ENCODE measurements at places on chromosomes 11 and 22.
A peak's percentile ranks its signal among the peaks of the same experiment; 100 is the strongest.

DNA sequence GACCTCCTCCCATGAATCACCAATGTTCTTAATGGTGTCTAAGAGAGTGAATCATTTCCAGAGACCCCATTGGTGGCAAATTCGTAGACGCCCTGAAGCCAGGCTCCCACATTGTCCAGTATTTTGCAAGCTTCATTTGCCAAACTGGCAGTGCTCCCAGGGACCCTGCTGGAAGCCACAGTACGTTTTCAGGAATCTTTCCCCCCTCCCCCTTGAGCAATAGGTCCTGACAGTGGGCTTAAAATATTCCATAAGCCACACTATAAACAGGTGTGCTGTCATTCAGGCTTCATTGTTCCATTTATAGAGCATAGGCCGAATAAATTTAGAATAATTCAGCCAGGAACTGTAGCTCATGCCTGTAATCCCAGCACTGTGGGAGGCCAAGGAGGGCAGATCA, 125.3 kb downstream of the MORC2 start:
- DNase-seq, result no peak

DNA sequence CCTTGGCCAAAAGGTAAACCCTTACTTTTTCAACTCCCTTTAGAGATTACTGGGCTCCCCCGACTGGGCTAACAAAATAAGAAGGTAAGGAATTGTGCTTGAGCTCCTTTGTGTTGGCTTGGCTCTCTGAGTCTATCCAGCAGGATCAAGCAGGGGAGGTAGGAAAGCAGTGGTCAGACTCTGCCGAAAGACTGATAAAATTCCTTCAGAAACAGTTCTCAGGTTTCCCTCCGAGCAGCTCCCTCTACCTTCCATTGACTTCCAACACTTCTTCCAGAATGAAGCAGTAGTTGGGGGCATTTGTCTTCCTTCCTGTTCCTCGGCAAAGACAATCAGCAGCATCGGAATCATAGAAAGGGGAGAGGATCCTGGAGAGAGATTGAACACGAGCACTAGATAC, 16.1 kb upstream of the CARD18 start:
- no peak for DNase-seq

DNA sequence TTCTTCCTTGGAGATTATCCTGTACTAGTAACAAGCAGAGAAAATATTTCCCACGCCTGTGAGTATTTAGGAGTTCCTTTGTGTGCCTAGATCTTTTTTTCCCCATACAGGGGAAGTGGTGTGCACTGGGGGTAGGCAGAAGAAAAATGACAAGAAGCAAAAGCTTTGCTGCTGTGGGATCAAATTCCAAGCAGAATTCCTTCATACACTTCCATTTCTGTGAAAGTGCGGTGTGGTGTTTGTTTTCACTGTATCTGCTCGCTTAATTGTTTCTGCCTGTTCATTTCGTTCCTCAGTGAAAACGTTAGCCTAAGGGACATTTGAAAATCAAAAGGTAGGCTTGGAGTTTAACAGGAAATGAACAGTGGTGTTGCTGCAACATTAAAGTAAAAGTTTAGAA, 47.9 kb downstream of the BLID start:
- peak; percentile 72 for DNase-seq

GRCh38 chr11:111417011-111417765, 38.1 kb upstream of the POU2AF1 start:
- DNase-seq, result no peak

DNA sequence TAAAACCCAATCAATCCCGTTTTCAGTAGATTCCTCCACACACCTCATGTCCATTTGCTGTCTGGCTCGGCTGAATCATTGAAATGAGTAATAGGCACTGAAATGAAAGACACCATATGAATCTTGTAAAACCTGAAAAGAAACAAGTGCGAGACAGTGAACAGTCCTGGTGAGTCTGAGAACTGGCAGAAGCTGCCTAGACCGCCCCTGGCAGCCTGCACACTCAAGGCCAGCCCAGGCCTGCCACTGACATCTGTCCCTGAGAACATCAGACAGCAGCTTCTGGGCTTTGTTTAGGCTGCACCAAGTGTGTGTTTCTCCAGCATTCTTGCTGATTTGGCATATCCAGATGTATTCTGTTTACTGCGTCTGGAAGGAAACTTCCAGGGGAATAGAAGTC, 44.8 kb downstream of the ENDOD1 start:
- DNase-seq, result peak; percentile 65

- DNase-seq, result no peak
These were observed 10.7 kb upstream of the MAPK11 start for GRCh38 chr22:50280708-50281383.

- DNase-seq, result no peak
These were observed 433.7 kb downstream of the ETS1 start for GRCh38 chr11:128153697-128154048.

- DNase-seq, result peak; percentile 44
These were observed 24.8 kb upstream of the TTC12 start for GRCh38 chr11:113289431-113290187.

DNA sequence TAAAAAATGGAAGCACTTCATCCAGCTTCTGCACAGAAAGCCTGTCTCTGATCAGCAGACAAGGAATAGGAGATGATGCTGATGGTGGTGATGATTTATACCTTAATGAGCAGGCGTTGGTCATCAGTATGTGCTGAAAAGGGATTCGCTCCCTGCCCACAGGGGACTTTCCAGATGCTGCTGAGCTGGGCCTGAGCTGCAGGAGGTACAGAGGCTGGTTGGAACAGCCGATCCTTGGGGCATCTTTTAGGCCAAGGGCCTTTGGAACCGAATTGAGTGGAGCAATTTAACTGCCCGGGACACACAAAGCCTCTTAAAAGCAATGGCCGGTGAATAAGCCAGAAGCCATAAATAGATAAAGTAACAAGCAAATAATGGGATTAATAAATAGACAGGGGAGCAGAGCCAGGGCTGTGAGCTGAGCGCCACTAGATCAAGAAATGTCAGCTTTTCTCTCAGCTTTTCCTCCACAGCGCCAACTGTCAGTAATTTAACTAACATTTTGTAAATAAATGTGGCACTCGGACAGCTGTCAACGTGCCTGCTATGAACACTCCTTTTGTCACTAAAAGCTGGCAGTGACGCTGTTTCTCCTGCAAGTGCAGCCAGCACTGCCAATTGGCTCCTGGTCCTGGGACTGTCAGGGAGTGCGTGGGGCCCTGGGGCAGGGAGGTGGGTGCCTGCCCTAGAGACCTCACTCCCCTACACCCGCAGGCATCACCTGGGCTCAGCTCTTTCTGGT, 562.3 kb downstream of the NTM start:
- DNase-seq, result no peak

DNA sequence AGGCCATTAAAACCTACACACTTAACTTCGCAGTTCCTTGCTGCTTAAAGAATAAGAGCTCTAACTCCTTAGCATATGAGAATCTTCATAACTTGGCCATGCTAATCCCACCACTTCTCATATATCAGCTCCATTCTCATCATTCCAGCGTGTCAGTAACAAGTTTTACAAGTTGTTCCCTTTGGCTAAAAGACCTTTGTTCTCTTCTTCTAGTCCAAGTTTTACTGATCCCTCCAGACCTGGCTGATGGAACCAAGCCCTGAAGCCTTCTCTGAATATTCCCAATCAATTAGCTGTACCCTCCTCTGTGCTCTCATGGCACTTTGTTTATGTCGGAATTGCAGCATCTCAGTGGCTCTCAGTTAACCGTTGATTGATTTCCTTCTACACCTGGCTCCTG, 35.8 kb downstream of the GAB2 start:
- peak; percentile 30 for DNase-seq

DNA sequence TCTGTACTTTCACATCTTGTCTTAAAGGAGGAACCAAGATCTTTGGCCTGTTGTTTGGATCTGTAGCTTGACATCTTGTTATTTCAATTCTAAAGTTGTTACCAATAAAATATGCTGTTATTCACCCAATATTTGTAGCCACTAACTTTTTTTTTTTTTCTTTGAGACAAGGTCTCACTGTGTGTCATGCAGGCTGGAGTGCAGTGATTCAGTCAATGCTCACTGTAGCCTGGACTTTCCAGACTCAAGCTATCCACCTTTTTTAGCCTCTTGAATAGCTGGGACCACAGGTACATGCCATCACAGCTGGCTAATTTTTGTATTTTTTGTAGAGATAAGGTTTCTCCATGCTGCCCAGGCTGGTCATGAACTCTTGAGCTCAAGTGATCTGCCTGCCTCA, 769.4 kb downstream of the DLG2 start:
- no peak for DNase-seq

DNA sequence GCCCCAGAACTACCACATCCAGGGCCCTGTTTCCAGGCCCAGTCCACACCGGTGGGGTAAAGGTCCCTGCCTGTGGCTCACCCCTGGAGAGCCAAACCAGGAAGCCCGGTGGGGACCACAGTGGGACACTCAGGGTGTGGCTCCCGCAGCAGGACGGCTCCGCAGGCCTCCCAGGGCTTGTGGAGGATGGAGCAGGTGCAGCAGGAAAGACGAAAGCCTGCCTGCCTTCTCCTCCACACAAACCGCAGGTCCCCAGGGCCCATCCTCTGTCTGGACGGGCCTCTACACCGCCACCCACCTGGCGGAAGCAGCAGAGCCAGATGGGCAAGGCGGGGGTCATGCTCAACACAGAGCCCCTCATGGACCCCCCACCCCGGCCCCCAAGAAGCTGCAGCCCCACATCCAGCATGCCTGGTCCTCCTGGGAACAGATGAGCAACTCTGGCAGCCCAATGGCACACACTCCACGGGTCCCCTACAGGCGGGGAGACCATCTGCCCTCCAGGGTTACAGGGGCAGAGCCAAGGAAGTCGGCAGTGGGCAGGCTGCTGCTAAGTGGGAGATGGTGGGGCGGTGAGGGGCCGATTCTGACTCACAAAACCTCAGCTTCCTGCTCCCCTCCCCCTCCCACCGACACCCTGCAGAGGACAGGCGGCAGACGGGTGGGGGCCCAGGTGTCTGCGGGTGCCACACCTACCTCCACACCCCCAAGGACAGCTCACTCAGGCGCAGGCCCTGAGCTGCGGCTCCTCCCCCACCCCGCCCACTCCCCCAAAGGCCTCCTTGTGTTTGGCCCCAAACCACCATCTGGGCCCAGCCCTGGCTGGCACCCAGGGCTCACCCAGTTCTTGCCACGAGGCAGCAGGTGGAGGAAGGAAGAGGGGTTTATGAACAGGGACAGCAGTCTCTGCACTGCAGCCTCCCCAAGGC, 5.2 kb downstream of the SBF1 start:
- DNase-seq, result peak; percentile 27

- DNase-seq, result no peak
These were observed 109.7 kb upstream of the TMEM45B start for GRCh38 chr11:129705933-129706332.

DNA sequence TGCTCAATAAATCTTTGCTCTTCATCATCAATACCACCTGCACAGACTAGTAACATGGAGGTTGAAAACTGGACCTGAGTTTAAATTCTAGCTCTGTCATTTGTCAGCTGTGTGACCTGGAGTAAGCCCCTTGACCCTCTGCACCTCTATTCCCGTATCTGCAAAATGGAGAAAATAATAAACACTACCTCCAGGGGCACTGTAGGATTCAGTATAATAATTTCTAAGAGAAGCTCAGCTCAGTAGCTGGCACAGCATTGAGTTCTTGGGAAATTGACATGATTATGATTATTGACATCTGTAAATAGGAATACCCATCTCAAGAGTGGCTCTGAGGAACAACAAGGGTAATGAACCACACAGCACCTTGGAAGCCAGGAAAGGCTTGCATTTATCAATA, 78.4 kb downstream of the MN1 start:
- DNase-seq, result no peak

- no peak for DNase-seq
These were observed 23.4 kb upstream of the SHISAL1 start for GRCh38 chr22:44335903-44336803.

DNA sequence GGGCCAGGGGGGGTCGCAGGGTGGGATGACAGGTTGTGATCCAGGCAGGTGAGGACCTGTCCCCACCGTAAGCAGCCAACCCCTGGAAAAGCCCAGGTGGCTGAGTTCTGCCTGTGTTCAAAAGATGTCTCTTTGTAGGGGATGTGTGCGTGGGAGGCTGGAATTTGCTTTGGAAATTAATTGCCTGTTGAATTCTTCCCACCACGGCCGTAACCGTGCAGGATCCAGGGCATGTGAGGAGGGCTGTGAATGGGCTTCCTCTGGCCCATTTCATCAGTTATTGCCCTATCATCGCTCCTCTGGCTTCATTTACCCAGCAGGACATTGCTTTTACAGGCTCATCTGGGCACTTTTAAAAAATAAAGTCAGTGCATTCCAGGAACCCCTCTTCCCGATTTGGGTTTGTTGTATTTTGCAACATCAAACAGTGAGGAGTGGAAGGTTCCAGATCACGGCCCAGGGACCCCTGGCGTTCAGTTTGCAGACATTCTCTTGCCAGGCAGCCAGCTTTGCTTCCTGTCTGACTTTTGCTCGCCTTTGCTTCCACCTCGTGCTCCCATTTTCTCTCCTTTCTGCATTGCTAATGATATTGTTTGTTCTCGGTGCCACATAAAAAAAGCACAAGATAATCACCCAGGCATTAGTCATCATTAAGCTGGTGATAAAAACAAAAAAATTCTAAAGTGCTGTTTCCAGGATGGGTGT, 1306.6 kb downstream of the BRD1 start:
- DNase-seq, result no peak

- DNase-seq, result no peak
These were observed at the start of gene MCAM for GRCh38 chr11:119316729-119317591. TSS of gene MCAM (minus strand) at chr11:119317130. CDS start at chr11:119317101, 29 bp downstream.

DNA sequence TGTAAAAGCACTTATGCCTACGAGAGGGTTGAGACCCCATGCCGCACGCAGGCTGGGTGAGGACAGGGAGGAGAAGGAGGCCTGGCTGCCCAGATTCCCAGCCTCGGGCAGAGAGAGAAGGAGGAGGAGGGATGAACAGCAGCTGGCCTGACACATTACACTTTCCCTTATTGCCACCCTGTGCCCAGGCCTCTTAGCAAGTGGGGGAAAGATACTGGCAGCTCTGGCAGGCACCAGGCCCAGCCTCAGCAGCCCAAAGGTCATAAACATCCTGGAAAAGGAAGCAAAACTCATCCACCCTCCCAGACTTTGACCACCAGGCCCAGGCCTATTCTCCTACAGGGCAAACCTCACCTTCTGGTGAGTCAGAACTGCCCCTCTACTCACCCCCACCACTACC, 4.7 kb downstream of the PLAAT3 start:
- DNase-seq, result no peak

DNA sequence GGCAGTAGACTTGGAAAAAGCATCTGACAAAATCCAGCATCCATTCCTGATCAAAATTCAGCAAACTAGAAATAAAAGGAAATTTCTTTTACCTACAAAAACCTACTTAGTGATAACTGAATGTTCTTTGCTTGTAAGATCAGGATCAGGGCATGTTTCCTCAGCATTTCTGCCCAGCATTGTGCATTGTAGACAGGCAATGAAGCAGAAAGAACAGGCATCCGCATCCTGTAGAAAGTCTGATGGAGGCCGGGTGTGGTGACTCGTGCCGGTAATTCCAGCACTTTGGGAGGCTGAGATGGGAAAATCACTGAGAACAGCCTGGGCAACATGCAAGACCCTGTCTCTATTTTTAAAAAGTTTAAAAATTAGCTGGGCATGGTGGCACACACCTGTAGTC, 32.5 kb upstream of the PANX2 start:
- no peak for DNase-seq

DNA sequence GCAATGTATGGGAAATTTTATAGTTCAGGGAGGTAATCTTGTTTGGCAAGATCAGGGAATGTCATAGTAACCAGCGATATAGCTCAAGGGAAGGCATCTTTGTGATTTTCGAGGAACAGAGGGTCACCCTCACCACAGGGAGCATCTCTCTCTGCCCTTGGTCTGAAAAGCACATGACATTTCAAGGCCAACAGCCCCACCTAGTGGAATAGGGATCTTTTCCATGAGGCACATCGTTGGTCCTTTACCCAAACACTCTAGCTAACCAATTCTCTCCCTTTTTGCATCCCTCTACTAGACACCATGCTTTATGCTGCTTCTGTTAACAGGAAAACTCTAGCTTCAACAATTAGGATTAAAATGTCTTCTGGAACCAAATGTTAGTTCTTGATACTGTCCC, 179.0 kb downstream of the GRM5 start:
- DNase-seq, result peak; percentile 41
